T1000 (cell line): ENCODE measurements at places on chromosomes 5 and 9.

- DNase-seq: no peak
Observed at GRCh38 chr5:61586096-61587084, 254.3 kb downstream of the ZSWIM6 start.

DNA sequence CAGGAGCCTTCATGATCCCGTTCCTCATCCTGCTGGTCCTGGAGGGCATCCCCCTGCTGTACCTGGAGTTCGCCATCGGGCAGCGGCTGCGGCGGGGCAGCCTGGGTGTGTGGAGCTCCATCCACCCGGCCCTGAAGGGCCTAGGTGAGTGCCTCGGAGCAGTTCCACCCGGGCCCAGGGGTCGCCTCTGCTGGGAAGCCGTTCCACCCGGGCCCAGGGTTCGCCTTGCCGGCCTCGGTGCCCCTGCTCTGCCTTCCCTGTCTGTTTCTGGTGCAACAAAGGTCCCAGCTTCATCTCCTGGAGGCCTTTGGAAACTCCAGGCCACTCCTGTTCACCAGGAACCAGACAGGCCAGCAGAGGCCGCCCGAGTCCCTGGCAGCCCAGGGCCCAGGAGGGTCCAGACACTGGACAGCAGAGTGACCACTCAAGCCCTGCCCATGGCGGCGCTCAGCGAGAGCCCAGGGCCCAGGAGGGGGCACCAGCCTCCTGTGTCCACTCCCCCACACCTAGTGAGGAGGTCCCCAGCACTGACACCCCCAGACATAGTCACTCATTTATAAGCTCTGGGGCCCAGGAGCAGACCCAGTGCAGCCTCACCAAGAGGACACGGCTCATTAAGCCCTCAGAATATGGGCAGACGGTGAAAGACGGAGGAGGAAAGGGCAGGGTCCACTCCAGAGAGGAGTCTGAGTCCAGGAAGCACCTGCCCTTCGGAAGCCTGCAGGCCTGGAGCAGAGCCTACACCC is 7.5 kb downstream of the SLC6A19 start:
- DNase-seq: no peak

- DNase-seq: no peak
Observed at GRCh38 chr5:96207420-96207819, 225.6 kb downstream of the PCSK1 start.

GRCh38 chr5:112918679-112919078 is 3.3 kb downstream of the REEP5 start:
- no peak for DNase-seq

- no peak for DNase-seq
Observed at GRCh38 chr9:95936579-95937075, 61.1 kb downstream of the ERCC6L2 start.

DNA sequence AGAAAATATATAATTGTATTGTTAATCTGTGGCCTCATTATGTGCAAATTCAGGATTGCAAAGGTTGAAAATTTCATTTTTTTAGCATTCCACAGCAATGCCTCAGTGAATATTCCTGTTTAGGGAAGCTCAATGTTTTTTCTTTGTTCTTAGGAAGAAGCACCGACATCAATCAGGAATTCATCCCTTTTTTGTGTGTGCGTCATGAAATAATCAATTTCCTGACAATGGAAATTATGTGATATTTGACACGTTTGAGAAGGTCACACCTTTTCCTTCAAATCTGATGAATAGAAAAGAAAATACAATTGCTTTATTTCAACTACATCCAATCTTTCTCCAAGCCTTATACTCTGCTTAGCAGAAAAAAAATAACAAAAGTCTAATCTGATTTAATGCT is 662.8 kb upstream of the FTMT start:
- no peak for DNase-seq

GRCh38 chr9:15305470-15305869 is 1.5 kb downstream of the TTC39B start:
- no peak for DNase-seq

GRCh38 chr5:77733130-77733529 is 43.0 kb downstream of the TBCA start:
- DNase-seq: no peak

- DNase-seq: no peak
Observed at GRCh38 chr9:10701906-10702305, 89.1 kb upstream of the PTPRD start.

GRCh38 chr9:127058011-127058644 is 64.3 kb downstream of the ANGPTL2 start:
- no peak for DNase-seq

- no peak for DNase-seq
Observed at GRCh38 chr5:115209279-115209678, 39.6 kb upstream of the TRIM36 start.
